ENCODE measurements at places on chromosomes 13 and 19.

DNA sequence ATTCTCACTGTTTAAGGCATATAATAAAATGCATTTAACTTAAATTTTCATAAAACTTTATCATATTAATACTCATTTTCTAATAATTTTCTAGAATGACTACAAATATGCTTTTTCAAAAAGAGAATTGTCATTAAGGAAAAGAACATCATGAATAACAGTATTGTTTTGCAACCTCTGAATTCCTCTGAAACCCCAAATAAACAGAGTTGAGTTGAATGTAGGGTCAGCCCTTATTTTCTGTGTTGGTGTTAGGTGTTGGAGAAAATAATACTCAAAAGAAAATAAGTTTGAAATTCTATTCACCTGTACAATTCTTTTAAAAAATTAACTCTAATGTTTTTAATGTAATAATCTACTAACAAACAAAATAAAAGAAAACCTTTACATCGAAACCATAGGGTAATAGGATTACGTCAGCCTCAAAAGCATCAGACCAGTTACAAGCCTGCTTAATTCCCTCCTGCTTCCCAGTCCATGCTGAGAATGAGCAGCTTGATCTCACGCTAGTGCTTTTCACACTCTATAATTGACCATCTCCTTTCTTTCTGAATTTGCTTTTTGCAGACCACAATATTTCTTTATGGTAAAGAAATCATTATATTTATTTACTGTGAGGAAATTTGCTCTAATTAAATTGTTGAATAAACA, 160.9 kb downstream of the PCDH9 start:
- DNase-seq: no peak

- DNase-seq: no peak
Measured at GRCh38 chr19:46474211-46474610, 2.8 kb upstream of the PNMA8A start.

GRCh38 chr19:29675120-29675649, 9.9 kb downstream of the PLEKHF1 start:
- DNase-seq: no peak

DNA sequence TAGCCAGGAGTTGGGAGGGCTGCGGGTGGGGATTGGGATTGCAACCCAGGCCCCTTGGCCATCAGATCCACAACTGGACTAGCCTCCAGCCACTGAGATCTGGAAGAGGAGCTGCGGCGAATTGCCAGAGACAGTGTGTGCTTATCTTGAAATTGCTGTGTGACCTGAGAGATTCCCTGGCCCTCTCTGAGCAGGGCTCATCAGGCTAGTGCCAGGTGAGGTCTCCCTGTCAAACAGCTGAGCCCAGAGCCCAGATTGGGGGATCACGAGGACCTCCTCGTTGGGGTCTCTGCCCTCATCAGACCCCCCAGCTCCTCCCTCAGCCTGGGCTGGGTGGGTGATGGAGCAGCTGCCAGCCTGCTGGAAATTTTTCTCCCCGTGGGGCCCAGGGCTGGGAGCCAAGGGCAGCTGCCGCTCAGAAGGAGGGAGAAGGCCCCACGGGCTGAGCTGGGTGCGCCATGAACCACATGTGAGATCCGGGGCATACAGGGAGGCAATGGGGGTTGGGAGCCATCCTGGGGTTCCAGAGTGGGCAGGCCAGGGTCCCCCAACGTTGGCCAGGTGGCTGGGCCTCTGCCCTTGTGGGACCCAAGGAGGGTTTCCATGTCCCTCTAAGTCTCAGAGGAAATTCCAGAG, 7.2 kb downstream of the FUT5 start:
- no peak for DNase-seq

DNA sequence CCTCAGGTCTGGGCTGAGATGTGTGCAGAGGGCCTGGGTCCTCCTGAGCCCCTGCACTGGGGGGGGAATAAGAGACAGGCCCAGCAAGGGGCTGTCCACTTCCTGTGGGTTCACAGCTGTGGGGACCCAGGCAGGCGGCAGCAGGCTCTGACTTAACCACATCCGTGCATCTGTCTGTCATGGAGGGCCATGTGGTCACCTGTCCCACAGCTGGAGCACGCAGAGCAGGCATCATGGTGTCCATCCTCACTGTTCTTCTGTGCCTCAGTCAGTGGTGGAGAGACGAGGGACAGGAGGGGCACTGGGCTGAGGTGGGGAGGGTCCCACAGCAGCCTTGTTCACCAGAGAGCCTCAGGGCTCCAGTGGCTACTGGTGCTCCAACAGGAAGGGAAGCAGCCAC, 16.3 kb upstream of the KIR3DL3 start:
- DNase-seq: no peak

- no peak for DNase-seq
Measured at GRCh38 chr13:83516781-83517180, 365.5 kb downstream of the SLITRK1 start.

DNA sequence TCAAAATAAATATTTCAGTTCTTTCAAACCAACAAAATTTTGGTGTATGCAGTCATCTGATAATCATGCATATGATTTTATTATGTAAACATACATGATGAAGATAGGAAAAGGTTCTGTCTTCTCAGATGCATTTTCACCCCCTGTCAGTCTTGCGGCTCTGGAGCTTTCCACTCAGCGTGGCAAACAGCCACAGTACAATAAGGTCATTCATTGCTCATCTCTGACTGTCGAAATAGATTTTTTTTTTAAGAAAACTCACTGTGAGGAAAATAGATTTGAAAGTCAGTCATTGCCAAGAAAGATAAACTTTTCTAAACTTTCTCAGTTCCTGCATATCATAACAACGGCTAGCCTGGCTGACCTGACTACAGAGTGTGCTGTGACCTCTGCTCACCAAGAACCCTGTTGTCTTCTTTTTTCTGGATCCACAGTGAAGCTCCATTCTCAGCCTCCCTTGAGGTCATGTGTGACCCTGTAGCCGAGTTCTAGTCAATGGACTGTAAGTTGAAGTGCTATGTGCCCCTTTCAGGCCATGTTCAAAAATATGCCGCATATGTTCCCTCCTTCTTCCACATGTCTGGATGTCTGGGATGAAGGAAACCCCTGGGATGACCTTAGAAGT, 519.6 kb downstream of the KLF5 start:
- no peak for DNase-seq

- no peak for DNase-seq
Measured at GRCh38 chr13:34863360-34864135, 78.5 kb upstream of the NBEA start.

DNA sequence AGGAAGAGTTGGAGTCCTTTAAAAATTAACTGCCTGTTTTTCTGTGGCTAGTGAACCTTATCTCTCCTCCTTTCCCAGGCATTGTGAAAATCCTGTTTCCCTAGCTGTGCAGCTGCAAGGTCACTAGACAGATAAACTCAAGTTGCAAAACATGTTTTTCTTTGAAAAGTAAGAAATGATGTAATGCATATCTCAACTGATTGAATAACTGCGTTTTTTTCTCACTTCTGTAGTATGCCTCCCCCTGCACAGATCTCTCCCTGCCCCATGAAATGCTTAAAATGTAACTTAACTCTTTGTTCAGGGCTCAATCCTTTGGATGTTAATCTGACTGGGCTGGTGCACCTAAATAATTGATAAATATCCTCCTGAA, 27.7 kb upstream of the CYSLTR2 start:
- DNase-seq: no peak

All from GM12878 (cell line).